ENCODE measurements at places on chromosomes 1 and 21. TPM values are rescaled to one million over a fixed set of nuclear protein-coding genes. Genes with fewer than 3 reads are reported as not detected.

Gene FNDC5
- total RNA-seq = 5.8 TPM

- no peaks in the 10 kb centered on the region for H3K27me3 ChIP-seq
- H3K4me1 ChIP-seq = peaks cover 11% of the 10 kb centered on the region
- no peaks in the 10 kb centered on the region for H3K36me3 ChIP-seq
- no peak overlapping the region for H3K4me3 ChIP-seq
- H3K27ac ChIP-seq = no peak overlapping the region
Observed at GRCh38 chr1:82225421-82226185, 424.9 kb downstream of the ADGRL2 start.

Gene AUNIP
- total RNA-seq = 2.4 TPM

GRCh38 chr1:58584082-58584895 is 7.2 kb upstream of the TACSTD2 start:
- H3K36me3 ChIP-seq = no peaks in the 10 kb centered on the region
- peak overlapping the region; percentile 70 for H3K27ac ChIP-seq
- DNase-seq = peak; percentile 66
- peaks cover 8% of the 10 kb centered on the region for H3K4me1 ChIP-seq

- peaks cover 12% of the 10 kb centered on the region for H3K4me1 ChIP-seq
- DNase-seq = no peak
- H3K27me3 ChIP-seq = no peaks in the 10 kb centered on the region
- H3K27ac ChIP-seq = no peak overlapping the region
Observed at GRCh38 chr21:38472412-38473108, 25.7 kb downstream of the ERG start.

DNA sequence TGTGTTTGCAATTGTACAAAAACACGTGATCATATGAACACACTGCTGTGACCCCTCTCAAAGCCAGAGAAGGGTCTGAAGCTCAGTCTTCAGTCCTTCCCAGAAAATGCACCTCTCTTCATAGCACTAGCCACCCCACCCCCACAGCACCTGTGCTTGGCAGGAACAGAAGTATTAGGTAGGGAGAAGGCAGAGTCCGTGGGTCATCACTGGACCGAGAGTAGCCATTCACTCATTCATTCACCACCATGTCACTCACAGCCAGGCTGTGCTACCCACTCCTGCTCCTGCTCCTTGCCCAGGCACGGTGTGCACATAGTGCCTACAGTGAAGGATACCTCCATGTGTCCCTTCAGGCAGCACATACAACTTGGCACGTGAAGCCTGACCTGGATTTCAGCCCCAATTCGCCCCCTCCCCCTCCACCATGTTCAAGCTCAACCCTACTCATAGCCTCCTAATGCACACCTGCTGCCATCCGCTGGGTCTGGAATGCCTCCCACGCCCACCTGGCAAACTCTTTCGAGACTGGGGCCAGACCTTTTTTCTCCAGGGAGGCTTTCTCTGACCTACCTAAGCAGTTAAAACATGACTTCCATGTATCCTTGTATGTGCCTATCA is 81.9 kb upstream of the GALNT2 start:
- H3K27me3 ChIP-seq = no peaks in the 10 kb centered on the region
- H3K27ac ChIP-seq = no peak overlapping the region
- no peak for DNase-seq
- H3K4me3 ChIP-seq = no peak overlapping the region
- H3K36me3 ChIP-seq = no peaks in the 10 kb centered on the region

DNA sequence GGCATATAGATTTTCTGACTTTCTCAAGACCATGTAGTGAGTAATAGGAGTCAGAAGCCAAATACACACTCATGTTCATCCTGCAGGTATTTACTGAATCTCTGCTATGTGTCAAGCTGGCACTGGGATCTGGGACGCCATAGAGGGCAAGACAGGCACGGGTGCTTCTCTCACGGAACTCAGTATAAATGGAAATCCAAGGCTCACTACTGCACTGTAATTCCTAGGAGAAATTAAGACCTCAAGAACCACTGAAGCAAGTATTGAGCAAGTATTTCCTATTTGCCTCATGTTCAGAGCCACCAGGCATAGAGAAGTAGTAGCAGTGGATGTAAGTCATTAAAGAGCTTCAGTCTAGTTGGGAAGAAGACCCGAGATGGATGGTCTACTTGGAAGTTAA is 38.9 kb downstream of the EIF2D start:
- H3K4me1 ChIP-seq = no peaks in the 10 kb centered on the region
- H3K27me3 ChIP-seq = no peaks in the 10 kb centered on the region
- no peak overlapping the region for H3K4me3 ChIP-seq

DNA sequence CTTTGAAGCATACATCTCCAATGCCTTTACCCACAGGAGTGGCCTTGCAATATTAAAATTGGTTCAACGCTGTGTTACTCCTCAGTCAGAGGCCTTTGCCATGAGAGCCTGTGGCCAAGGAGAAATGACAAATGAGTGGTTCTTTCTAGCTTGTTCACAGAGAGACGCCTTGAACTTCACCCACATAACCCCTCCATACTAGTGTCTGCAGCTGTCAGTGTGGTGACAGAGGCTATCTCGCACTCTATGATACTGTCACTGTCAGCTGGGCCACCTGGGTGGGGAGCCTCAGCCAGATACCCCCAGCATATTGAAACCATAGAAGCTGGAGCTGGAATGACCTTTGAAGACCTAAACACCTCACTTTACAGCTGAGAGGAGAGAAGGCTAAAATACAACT is 57.4 kb upstream of the LBR start:
- H3K27ac ChIP-seq = no peak overlapping the region
- H3K27me3 ChIP-seq = no peaks in the 10 kb centered on the region
- no peaks in the 10 kb centered on the region for H3K36me3 ChIP-seq
- no peak overlapping the region for H3K4me3 ChIP-seq
- no peaks in the 10 kb centered on the region for H3K4me1 ChIP-seq

DNA sequence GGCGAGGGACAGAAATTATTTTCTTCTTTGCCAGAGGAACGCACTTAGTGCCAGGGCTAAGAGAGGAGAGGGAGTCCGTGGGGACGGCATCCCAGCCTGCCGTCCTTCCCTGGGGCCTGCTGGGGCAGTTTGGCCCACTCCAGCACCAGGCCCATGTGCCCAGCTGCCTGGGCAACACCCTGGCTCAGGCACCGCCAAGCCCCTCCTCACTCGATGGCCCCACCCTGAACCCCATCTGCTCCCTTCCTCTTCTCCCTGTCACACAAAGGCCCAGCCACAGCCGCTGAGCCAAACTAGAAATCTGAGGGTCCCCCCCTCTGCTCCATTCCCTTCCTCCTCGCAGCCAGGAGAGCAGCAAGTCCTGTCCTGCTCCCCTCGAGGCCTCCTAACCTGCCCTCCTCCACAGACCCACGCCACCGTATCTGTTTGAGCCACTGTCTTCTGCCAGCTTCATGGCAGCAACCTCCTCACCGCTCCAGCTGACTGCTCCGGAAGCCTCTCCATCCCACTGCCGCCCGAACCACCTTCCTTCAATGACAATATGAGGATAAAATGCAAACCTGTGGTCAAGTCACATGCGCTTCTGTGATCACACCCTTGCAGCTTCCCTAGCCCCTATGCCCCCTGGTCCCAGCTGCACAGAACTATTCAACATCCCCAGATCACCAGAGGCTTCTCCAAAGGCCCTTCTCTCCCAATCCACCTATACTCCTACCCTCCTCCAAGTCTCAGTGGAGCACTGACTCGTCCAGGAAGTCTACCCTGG is 8.4 kb upstream of the TNNI1 start:
- H3K36me3 ChIP-seq = no peaks in the 10 kb centered on the region
- no peaks in the 10 kb centered on the region for H3K27me3 ChIP-seq
- no peak overlapping the region for H3K27ac ChIP-seq
- H3K4me1 ChIP-seq = no peaks in the 10 kb centered on the region
- no peak for DNase-seq
- no peak overlapping the region for H3K4me3 ChIP-seq

Gene DCST1
- not detected for total RNA-seq

DNA sequence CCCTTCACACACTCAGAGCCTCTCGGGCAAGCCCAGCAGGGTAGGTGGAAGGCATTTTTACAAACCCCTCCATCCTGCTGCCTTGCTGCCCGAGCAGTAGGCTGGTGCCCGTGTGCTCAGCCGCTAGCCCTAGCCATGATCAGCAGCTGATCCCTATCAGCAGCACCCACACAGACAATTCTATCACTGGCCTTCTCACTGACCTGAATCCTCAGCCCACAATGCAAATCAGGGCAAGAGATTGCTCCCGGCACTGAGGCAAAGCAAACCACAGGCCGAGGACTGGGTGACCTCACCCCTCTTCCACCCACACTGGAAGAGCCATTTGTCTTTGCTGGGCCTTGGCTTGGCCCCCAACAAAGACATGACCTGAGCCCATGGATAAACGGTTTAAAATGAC is 895 bp upstream of the PDZK1 start:
- H3K27me3 ChIP-seq = no peaks in the 10 kb centered on the region
- H3K27ac ChIP-seq = peak overlapping the region; percentile 91
- peaks cover 32% of the 10 kb centered on the region for H3K4me1 ChIP-seq
- no peaks in the 10 kb centered on the region for H3K36me3 ChIP-seq

All from hepatocyte (in vitro differentiated cells).